ENCODE measurements at places on chromosomes 11 and 22.

GRCh38 chr11:83285151-83285770, 906 bp downstream of the CCDC90B start:
- DNase-seq, result no peak

DNA sequence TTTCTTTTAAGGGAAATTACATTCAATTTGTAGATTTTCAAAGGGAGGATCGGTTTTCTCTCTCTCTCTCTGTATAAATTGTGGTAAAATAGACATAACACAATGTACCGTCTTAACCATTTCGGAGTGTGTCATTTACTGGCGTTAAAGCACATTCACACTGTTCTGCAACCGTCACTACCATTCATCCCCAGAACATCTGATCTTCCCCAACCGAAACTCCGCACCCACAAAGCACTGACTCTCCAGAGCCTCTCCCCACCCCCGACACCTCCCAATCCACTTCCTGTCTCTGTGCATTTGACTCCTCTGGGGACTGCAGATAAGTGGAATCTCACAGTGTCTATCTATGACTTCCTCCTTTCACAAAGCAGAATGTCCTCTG, 15.9 kb upstream of the GRAMD4 start:
- DNase-seq, result peak; percentile 46

DNA sequence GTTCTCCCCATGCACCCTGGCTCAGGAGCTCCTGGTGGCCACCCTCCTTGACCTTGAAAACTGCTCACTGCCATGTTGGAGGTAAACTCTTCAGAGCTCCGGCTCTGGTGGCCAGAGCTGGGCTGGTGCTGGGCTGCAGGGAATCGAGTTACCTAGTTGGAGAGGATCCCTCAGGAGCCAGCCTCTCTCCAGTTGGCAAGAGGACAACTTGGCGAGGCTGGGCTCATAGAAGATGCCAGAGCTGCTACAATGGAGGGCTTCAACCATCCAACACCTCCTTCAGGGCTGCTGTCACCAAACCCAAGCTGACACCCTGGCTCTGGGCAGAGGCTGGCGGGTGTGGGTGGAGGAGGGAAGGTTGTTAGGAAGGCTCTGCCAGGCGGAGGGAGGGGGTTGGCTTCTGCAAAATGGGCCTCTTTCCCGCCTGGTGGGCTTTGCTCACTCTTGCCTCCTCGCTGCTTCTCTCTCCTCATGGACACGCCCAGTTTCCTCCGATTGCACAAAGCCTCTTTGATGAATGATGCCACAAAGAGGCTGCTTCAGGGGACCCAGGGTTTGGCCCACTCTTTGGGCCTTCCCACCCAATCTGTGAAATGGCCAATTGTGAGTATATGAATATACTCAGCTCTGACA, 53.1 kb downstream of the THAP12 start:
- DNase-seq, result no peak

DNA sequence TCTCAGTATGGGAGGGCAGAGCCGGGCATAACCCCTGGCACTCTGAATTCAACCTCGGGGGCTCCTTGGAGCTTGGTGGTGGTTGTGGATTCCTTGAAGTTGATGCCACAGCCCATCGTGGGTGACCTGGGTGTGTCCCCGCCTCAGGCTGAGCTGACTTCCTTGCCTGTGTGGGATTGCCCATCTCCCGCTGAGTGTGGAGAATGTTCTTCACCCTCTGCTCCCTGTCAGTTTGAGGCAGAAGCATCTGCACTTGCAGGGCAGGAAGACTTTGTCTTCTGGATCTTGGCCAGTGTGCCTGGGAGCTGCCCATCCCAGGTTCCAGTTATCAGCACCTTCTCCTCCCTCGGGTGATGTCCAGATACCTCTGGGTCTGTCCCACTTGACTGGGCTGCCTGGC, 25.3 kb downstream of the CD82 start:
- no peak for DNase-seq

- no peak for DNase-seq
Observed at GRCh38 chr11:70187771-70188170, 15.3 kb upstream of the FADD start.

GRCh38 chr11:37108436-37109285, 510.6 kb upstream of the RAG2 start:
- DNase-seq, result no peak

- no peak for DNase-seq
Observed at GRCh38 chr22:40862013-40862412, at the start of gene DNAJB7. DNAJB7 (minus strand) TSS chr22:40862113; CDS start chr22:40861994, 119 bp downstream.

DNA sequence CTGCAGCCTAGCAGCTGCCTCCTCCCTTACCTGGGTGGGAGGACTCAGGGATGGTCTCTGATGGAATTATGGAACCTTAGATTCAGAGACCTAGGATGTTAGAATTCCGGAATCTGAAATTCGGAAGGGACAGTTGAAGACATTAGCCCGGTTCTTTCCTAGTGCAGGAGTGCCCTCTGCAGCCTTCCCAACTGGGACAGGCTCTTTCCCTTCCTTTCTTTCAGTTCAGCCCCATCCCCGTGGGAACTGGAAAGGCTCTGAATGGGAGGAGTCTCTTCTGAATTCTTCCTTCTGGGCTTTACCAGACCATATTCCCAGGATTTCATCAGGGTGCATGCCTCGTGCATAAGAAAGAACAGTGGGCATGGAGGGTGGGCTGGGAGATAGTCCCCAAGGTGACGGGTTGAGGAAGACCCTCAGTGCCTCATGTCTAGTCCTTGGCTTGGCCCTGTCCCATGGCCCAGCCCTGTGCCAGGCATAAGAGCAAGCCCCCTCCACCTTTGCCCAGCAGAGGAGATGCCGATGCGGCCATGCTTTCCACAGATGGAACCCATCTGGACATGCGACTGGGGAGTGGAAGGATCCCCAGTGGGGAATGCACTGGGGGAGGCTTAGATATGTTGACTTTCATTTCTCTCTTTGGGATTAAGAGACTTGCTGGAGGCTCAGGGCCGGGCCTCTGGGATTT, 14.4 kb downstream of the DNAJB13 start:
- DNase-seq, result no peak

DNA sequence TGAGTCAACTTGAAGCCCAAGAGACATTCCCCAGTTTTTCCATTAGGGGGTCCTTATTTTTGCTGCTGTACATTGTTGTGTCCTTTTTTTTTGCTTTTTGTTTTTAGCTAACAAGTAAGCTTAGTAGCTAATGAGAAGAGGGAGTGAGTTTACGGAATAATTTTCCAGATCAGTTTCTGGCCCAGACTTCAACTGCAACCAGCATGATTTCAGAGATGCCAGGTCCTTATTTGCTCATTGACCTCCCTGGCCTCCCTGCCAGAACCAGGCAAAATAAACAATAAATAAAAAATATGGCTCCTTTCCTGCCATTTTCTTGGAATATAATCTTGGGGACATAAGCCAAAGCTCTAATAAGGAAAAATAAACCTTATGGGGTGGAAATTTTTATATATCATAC, 185.9 kb downstream of the FAT3 start:
- no peak for DNase-seq

Data from CD4-positive, alpha-beta T cell treated with Interleukin-17A for 1 hour (primary cell).